ENCODE measurements at places on chromosomes 3 and 15.

DNA sequence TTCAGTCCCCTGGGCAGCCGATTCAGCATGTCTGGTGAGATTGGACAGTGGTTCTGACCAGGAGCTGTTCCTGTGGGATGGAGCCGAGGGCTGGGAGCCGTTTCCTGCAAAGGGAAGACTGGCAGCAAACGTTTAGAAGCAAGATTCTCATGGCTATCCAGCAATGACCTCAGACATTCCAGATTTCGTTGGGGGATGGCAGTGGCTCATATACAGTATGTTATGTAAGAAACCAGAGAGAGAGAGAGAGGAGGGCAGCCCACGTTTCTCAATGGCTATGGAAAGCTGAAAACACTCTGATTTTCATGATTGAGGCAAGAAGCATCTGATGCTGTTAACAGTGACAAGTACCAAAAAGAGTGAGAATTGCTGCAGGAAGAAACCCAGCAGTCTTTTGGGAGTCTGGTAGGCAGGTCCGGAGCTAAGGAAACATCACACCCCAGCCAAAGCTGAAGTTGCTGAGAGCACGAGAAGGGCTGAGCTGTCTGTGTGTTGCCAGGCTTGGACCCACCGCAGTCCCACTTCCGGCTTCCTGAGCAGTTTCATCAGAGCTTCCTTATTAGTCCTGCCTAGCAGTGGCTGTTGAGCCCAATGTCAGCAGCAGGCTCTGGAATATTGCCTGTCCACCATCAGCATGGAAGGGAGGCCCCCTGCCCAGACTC is 25.6 kb upstream of the VPS8 start:
- no peak for DNase-seq

GRCh38 chr3:139519998-139520737 is 19.4 kb downstream of the RBP1 start:
- DNase-seq = no peak

GRCh38 chr3:178536211-178537079 is at the start of gene KCNMB2:
TSS of gene KCNMB2 (plus strand) at chr3:178536436.
- peak; percentile 94 for DNase-seq

DNA sequence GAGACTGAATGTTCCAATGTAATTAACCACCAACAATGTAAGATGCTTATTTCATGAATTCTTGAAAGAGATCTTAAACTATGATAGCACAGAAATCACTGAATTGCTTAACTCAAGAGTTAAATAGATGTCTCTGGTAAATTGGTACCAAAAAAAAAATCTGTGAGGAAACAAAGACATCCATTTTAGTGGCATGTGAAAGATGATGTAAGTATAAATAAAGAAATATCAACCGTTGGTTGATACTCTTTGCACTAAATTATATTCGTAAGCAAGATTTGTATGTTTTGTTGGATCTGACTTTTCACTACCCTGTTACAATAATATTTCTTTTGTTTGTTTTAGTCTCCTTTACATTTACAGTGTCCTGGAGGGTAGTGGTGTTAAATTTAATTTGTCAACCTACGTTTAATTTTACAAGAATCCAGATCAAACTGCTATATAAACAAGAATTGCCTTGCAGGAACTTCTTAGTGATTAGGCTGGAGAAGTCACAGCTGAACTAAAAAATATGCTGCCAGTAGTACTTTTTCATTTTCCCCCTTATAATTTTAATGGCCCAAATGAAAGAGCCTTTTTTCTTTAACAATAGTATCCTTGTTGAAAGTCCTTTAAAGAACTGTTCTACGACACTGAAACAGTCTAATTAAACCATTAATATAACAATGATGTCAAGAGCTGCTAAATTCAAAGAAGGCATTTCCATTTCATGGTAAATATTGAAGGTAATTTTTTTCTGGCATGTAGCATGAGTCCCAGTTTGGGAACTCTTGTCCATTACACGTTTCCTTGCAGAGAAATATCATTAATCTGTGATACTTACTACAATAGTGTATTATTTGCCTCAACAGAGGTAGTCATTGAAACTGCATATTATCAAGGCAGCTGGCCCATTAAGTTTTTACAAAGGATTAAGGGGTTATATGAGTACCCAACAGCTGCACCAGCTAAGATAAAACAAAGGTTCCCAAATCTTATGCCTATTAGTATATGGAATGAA is 109.6 kb upstream of the PHLDB2 start:
- DNase-seq = peak; percentile 84

DNA sequence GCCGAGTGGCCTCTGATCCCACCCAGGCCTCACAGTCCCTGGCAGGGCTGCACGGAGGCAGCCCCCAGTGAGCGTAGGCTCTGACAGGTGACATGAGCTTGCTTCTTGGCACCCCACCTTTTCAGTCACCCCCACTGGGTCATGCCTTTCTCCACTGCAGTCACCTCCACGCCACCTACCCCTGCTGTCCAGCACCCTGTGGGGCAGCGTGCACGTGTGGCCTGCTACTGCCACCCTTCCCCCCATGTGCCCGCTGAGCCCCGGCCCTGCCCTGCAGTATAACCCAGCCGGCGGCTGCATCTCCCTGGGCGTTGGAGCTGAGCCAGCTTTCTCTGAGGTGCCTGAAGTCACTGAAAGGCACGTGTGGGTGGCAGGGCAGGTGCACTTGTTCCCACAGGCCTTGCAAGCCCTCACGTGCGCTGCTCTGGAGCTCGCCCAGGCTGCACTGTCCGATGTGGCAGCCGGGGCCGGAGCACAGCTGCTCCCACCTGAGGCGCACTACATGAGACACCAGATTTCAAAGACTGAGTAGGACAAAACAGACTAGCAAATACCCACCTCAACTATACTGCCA is 65.6 kb downstream of the NIPA2 start:
- DNase-seq = peak; percentile 87

- no peak for DNase-seq
Observed at GRCh38 chr15:68792901-68793766, 27.6 kb downstream of the ANP32A start.

DNA sequence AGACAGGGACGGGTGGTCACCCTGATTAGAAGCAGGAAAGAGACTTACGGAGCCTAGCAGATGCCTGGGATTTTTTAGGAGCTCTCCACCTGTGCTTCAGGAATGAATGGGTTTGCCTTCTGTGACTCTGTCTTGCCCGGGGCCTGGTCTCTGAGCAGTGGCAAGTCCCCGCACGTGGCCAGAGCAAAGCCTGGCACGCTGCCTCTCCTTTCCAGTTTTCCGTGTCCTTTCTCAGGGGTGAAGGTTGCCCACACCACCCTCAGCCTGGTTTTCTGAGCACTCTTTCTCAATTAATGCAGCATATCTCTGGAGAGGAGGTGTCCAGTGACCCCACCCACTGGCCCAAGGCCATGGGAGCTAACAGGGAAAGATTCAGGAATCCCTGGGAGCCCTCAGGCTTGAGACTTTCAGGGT is 14.5 kb upstream of the CHST14 start:
- DNase-seq = no peak

- no peak for DNase-seq
Observed at GRCh38 chr3:141114816-141115460, 63.8 kb downstream of the SPSB4 start.

GRCh38 chr15:78629716-78630065 is 8.9 kb upstream of the CHRNA3 start:
- DNase-seq = no peak

DNA sequence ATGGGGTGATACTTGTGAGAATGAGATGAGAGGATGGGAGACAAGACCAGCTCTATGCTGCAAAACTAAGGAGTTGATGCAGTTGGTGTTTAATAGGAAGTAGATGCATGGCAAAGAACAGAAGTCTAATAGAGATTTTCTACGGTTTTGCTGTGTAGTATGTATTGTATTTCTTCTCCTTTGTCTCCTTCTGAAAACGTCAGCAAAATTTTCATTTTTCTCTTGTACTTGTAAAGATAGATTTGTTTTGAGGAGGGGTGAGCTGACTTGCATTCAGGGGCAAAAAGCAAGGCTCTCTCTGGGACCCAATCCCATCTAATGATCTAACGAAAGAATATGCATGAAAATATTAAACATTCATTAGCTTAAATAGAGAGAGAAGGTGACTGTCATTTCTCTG is 94.6 kb upstream of the NANOGP8 start:
- DNase-seq = no peak

DNA sequence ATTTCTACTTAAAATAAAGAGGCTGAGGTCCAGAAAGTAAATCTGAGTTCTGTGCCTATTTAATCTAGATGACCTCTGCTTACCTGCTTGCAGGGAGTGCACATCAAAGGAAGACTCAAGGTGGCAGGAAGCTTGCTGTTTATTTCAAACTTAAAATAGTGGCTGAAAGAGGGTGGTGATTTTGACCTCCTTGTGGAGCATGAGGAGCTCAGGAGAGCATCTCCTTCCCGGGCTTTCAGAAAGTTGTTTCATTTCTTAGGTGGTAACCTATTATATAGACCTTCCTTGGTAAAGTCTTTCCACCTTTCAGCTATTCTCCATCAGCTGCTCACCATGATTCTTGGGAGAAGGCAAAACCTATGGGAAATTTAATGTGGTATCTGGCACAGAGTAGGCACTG is 494 bp downstream of the GCSAM start:
- DNase-seq = no peak

DNA sequence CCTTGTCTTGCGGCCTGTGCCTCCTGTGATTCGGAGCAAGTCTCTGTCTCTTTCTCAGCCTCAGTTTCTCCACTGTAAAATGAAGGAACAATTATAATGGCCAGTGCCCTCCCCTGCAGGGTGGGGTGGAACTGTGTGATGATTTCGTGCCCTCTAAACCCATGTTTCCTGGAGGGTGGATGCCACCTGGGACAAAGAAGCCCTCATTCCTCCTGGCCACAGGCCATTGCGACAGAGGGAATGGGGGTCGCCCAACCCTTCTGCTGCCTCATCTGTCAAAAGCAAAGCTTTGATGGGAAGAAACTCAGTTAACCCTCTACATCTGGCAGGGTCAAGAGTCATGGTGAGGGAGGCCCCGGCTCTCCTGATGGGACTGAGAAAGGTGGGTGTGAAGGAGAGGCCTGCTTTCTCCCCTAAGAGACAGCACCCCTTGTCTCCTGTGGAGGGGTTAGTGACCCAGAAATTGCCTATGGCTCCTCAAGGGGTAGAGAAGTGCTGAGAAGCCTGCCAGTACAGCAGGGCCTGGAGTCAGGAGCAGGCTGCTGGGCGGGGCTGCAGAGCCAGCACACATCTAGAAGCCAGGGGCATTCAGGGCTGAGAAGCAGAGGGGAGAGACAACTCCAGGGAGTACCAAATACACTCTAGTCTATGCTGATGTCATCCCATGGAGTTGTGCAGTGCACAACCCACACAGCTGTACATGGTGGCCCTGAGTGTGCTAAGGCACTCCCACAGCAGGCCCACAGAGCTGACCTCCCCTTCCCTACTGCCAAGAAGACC is 61.0 kb downstream of the PLXNA1 start:
- DNase-seq = no peak

DNA sequence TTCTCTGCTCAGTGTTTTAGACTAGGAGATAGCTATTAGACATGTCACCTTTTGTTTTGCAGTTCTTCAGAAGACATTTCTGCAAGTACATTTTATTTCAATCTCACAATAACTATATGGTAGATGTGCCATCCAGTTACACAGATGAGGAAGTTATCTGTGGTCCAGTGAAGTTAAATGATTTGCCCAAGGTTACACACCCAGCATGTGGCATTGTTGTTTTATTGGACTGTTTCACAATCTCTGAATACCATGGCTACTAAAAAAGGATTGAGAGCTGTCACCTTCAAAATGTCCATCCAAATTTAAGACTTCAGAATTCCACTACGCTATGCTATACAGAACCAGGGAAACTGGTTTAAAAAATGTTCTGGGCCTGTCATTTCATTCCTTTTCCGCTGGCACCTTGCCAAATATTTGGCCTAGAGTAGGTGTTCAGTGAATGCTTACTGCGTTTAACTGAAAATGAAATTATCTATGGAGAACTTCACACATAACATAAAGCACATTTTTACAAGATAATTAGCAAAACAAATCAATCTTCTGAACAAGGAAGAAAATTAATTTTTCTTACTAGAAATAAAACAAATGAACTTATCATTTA is 20.2 kb downstream of the TM6SF1 start:
- DNase-seq = no peak

DNA sequence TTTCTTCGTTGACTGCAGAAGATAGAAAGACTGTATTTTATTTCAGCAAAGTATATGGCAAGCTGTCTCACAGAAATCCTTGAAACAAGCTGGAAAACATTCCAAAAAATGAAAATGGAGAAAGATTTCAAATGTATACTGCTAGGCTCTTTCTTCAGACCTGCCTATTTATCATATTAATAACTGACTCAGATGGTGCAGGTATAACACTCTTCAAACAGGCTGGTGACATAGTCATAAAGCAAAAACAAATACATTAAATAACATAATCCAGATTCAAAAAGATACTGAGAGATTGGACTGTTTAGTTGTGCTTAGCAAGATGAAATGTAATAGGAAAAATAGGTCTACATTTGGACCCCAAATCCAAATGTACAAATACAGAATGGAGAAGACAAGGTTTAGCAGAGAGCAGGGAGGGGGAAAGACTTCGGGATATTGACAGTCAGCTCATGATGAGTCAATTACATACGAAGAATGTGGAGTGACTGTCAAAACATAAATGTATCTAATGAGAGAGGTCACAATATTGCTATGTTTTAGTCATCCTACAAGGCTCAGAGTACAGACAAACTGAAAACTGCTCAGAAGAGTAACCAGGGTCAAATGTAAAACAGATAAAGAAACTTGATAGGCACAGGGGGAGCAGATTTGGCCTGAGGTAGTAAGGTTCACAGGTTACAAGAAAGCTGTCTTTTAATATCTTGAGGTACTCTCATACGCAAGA is 88.7 kb downstream of the DMXL2 start:
- DNase-seq = no peak

GRCh38 chr3:141020143-141020830 is 30.9 kb upstream of the SPSB4 start:
- no peak for DNase-seq

DNA sequence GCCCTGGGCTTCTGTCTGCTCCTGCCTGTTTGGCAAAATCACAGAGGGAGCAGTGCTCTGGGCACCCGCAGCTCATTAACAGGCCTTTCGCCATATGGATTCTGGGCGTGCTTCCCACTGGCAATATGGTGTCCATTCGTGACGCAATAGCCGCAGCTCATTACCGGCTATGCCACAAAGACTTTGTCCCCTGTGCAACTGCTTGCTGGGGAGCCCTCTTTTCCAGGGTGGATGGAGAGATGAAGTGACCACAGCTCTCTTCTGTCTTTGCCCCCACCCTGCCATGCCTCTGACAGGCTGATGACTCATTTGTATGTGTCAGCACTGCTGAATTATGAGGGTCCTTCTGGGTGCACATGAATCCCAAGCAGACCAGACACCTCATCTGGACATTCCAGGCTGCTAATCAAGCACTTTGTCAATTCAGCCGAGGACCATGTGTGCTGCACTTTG is 214.3 kb upstream of the FEZF2 start:
- no peak for DNase-seq

Data from COR-L47 (cell line).